ENCODE measurements at places on chromosomes 12 and 14. TPM values are rescaled to one million over a fixed set of nuclear protein-coding genes. Genes with fewer than 3 reads are reported as not detected.

Gene NGB
- total RNA-seq = 10.0 TPM

Gene CBLN3
- 8.9 TPM for total RNA-seq

Gene TPPP2
- not detected for total RNA-seq

DNA sequence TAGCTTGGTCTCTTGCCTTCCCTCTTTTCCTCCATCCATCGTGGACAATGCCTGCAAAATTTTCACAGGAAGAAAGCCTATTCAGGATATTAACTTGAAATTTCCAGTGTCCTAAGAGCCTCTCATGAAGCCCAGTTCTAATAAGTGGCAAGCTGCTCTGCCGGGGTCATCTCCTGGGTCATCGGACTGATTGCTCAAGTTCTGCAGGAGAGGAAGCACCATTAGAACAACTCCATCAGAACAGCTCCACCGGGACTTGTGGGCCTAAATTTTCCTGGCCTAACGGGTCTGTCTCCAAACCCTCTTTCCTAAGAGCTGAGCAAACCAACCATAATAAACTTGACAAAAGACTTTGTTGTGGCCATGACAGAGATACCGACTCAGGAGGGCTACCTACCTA, 13.9 kb downstream of the ERG28 start:
- peaks cover 15% of the 10 kb centered on the region for H3K36me3 ChIP-seq
- H3K27ac ChIP-seq = no peak overlapping the region
- H3K4me1 ChIP-seq = no peaks in the 10 kb centered on the region
- no peaks in the 10 kb centered on the region for H3K27me3 ChIP-seq
- DNase-seq = no peak

GRCh38 chr14:61416591-61416990, 95.2 kb downstream of the PRKCH start:
- no peaks in the 10 kb centered on the region for H3K27me3 ChIP-seq
- H3K4me1 ChIP-seq = no peaks in the 10 kb centered on the region
- H3K36me3 ChIP-seq = no peaks in the 10 kb centered on the region
- H3K27ac ChIP-seq = no peak overlapping the region

DNA sequence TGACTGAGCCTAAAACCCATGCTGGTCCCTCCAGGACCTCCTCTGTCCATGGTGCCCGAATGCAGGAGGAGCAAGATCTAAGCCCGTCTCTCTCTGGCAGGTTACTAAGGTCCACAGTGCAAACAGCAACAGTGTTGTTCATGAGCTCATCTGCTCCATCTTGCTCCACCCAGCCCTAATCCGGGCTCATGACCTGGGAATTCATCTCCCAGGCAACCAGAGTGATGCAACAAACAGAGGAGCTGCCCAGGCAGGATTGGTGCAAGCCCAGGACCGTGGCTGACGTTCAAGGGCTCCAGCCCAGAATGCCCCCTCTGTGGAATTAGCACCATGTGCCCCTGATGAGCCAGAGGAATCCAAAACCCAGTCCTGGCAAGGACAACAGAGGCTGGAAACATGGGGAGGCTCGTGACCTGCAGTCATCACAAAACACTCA, 29.9 kb downstream of the HSPB8 start:
- peaks cover 57% of the 10 kb centered on the region for H3K4me1 ChIP-seq
- no peaks in the 10 kb centered on the region for H3K27me3 ChIP-seq
- peak; percentile 94 for DNase-seq
- no peaks in the 10 kb centered on the region for H3K36me3 ChIP-seq

- H3K4me3 ChIP-seq = peak overlapping the region; percentile 12
- peaks cover 98% of the 10 kb centered on the region for H3K27me3 ChIP-seq
- no peak for DNase-seq
- no peak overlapping the region for H3K27ac ChIP-seq
- peaks cover 32% of the 10 kb centered on the region for H3K4me1 ChIP-seq
Measured at GRCh38 chr12:54014377-54015017, 5.7 kb downstream of the HOXC8 start.

Gene CCDC184
- 1.7 TPM for total RNA-seq

- no peaks in the 10 kb centered on the region for H3K27me3 ChIP-seq
- no peaks in the 10 kb centered on the region for H3K36me3 ChIP-seq
- H3K4me3 ChIP-seq = no peak overlapping the region
- no peak overlapping the region for H3K27ac ChIP-seq
- peaks cover 23% of the 10 kb centered on the region for H3K4me1 ChIP-seq
- DNase-seq = no peak
Measured at GRCh38 chr14:79703209-79703608, 508.1 kb downstream of the DIO2 start.

GRCh38 chr12:71636704-71637115, 26.9 kb downstream of the ZFC3H1 start:
- H3K27me3 ChIP-seq = no peaks in the 10 kb centered on the region
- H3K4me3 ChIP-seq = no peak overlapping the region
- H3K27ac ChIP-seq = no peak overlapping the region
- DNase-seq = no peak

DNA sequence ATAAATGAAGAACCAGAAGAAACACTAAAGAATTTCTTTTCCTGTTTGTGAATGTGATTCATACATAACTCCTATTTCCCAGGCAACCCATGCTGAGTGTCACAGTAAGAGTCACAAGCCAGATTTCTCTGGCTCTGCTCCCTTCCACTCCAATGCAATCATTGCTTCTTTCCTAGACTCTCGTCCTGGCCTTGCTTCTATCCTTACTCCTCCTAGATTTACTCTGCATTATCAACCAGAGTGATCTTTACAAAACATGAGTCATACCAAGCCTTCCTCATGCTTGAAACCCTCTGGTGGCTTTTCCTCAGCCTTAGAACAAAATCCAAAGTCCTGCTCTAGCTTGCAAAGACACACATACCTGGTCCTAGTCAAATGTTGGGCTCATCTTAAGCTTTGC, 13.3 kb downstream of the IL22 start:
- H3K27me3 ChIP-seq = no peaks in the 10 kb centered on the region
- H3K4me1 ChIP-seq = peaks cover 52% of the 10 kb centered on the region
- peak overlapping the region; percentile 70 for H3K27ac ChIP-seq
- H3K4me3 ChIP-seq = no peak overlapping the region
- H3K36me3 ChIP-seq = no peaks in the 10 kb centered on the region

Gene GPR65
- total RNA-seq = 1.4 TPM

DNA sequence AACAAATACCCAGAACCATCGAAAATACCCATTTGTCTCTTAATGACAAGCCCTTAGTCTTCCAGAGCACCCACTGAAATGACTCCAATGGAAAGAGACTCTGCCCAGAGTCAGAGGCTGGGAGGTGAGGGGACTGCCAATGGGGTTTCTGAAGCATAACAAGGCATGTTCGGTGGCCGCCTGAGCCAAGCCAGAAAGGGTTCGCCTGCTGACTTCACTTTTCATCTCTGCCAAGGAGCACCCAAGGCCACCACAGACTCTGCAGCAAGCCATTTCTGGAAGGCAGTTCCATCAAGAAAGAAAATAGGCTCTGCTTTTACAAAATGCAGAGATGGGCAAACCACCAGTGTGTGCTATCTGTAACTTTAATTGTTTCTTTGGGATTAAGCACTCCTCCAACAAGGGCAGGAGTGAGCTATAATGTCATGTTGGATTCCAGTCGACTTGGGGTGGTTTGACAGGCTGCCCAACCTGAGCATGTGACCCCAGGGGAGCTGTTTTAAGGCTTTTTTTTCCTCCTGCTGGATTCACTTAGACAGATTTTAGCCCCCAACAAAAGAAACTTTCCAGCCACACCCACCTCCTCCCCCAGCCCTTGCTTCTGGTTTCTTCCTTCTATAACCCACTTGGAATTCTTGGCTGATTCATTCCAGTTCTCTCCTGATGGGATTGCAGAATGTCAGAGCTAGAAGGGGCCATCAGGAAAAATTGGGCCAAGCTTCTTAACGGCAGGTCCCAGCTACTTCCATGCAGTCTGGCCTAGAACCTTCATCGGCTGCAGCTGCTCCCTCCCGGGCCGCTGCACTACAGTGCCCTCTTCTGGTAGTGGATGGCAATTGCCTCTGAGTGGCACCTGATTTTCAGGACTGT, 24.1 kb downstream of the CKAP4 start:
- peak; percentile 86 for DNase-seq
- no peak overlapping the region for H3K27ac ChIP-seq
- H3K27me3 ChIP-seq = no peaks in the 10 kb centered on the region
- H3K36me3 ChIP-seq = no peaks in the 10 kb centered on the region

GRCh38 chr14:105092171-105093037, 27.2 kb upstream of the GPR132 start:
- no peaks in the 10 kb centered on the region for H3K36me3 ChIP-seq
- no peaks in the 10 kb centered on the region for H3K27me3 ChIP-seq
- H3K4me3 ChIP-seq = peak overlapping the region; percentile 60
- peak; percentile 84 for DNase-seq
- H3K27ac ChIP-seq = peak overlapping the region; percentile 92
- peaks cover 60% of the 10 kb centered on the region for H3K4me1 ChIP-seq

Measured in sigmoid colon (tissue), 7 donors.